Ammon's horn (tissue), 1 donor: ENCODE measurements at places on chromosomes 5 and 9.

- no peak for DNase-seq
These were observed 91.1 kb upstream of the ARRDC3 start for GRCh38 chr5:91474201-91474600.

DNA sequence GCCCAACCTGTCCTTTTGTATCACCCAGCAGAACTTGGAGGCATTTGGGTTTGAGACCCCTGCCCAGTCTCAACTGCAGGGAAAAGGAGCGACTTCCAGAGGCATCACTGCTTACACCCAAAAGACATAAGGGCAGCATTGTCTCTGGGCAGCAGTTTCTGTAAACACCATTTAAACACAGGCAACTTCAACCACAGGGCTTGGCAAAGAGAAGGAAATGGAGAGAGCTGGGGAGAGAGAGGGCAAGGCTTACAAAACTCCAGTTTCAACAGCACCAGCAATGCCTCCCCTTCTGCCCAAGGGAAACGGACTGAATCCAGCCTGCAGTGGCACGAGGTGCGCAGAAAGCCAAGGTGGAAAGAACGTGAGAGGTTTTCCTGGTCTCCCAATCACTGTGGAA, 147.6 kb downstream of the ROR2 start:
- DNase-seq: no peak

- no peak for DNase-seq
These were observed 190.7 kb downstream of the KCTD16 start for GRCh38 chr5:144361406-144361805.

DNA sequence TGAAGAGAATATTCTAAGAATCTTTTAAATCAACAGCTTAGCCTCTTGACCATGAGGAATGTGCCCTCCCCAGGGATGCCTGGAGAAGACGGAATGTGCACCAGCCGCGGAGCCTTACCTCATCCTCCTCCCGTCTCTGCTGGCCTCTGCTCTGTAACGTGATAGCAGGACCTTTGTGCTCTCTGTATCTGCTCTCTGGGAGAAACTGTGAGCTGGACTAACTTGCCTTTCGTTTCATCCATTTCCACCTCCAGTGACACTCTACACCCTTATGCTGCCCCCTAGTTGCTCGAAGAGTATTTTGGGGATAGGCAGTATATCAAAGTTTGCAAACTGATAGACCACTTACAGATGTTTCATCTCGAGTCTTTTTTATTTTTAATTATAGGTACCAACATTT, 141.4 kb downstream of the NPR3 start:
- no peak for DNase-seq

- no peak for DNase-seq
These were observed 11.5 kb upstream of the ADGRV1 start for GRCh38 chr5:90547072-90547536.

- DNase-seq: no peak
These were observed 50.7 kb upstream of the FKTN start for GRCh38 chr9:105507096-105507790.

- no peak for DNase-seq
These were observed 10.7 kb upstream of the NTNG2 start for GRCh38 chr9:132151118-132151517.

- DNase-seq: peak; percentile 7
These were observed 117.5 kb upstream of the NR5A1 start for GRCh38 chr9:124624735-124624992.

- DNase-seq: peak; percentile 77
These were observed 140.8 kb upstream of the OTULINL start for GRCh38 chr5:14440582-14441431.

DNA sequence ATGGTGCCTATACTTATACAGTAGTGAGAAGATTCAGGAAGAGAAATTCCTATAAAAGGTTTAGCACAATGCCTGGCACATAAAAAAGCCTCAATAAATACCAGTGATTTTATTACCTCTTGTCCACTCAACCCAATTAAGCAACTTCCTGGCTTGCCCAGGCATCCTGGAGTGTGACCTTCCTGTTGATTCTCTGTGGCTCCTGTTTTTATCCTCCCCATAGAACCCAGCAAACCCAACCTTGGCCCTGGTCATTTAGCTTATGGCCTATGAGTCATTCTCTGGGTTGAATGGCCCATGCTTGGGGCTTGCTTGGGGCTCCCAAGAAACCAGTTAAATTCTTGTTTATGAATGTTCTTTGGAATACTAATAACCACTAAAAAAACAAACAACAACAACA, 21.4 kb upstream of the SPARC start:
- DNase-seq: no peak

DNA sequence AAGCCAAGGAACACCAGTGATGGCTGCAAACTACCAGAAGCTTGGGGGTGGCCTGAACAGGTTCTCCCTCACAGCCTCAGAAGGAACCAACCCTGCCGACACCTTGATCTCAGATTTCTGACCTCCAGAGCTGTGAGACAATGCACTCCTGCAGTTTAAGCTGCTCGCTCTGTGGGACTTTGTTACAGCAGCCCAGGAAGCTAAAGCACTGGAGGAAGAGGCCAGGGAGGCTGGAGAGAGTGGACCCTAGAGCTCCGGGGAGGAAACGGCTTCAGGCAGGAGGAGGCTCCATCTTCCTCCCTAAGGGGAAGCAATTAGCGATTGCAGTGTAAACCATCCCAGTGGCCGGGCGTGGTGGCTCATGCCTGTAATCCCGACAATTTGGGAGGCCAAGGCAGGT, 25.1 kb downstream of the BARX1 start:
- no peak for DNase-seq

- DNase-seq: peak; percentile 78
These were observed 2.4 kb upstream of the PHYKPL start for GRCh38 chr5:178234750-178235587.

GRCh38 chr5:98206566-98206965, 566.9 kb upstream of the RGMB start:
- DNase-seq: no peak

GRCh38 chr5:168260353-168261226, 30.9 kb upstream of the WWC1 start:
- DNase-seq: no peak

DNA sequence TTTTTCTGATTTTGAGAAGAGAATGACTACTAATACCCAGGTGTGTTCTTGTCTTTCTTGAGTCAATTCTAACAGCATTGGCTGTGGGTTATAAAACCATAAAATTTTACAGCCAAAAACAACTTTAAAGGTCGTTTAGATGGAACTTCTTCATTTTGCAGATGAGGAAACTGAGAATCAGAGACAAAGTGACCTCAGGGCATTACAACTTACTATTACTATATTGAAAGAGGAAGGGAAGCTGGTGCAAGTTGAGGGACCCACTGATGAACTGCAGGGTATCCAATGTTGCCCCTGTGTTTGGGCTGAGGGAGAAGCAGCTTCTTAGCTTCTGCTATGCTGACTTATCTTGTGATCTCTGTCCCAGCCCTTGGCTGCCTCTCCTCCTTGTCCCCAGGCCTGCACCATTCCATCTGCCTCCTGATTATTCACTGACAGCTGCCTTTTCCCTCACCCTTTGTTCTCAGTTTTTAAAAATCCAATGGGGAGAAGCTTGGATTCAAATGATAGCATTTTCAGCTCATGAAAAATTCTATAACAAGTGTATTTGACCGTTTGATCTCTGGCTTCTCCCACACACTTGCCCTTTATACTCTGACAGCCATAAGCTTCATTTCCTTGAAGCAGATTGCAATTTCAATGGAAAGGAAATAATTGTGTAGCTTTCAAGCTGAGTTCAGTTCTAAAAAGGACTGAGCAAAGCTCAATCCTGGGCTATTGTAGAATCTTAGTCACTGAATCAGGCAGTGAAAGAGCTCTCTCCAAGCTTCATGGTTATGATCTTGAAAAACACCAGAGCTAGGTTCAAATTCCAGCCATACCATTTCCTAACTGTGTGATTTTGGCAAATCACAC, 68.5 kb downstream of the TMC1 start:
- no peak for DNase-seq

- no peak for DNase-seq
These were observed 120.4 kb upstream of the CPEB4 start for GRCh38 chr5:173767574-173768266.

- DNase-seq: no peak
These were observed 213.7 kb downstream of the FSTL4 start for GRCh38 chr5:133398646-133399101.

DNA sequence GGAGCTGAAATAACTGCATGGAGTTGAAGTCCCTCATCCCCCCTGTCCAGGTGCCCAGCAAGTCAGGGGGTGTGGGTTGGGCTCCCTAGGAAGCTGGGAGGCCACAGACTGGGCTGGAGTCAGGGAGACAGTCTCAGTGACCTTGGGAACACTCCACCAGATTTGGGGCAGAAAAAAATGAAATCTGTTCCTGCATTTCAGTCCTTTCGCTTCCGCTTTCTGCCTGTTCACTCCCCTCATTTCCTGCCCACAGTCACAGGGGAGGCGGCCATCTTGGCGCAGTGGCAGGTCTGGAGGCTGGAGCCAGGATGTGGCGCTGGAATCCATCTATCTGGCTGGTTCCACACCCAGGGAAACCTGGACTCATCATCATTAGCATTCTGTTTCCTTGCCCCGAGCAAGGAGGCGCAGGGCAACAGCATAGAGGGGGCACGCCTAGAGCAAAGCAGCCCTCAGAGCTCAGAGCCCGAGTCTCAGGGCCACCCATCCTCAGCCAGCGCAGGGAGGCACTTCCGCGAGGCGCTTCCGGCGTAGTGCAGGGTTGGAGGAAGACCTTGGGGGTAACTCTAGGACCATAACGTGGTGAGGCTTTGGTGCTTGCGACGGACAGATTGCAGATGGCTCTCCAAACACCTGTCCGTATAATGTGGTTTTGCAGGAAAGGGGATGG, 86.2 kb upstream of the HSPA9 start:
- no peak for DNase-seq

- DNase-seq: peak; percentile 78
These were observed 23.1 kb downstream of the PRELID2 start for GRCh38 chr5:145811834-145812625.

- DNase-seq: peak; percentile 86
These were observed 153.5 kb downstream of the CDC42SE2 start for GRCh38 chr5:131417240-131417869.

- no peak for DNase-seq
These were observed 33.7 kb upstream of the MACIR start for GRCh38 chr5:103224894-103225246.
